Activated CD4-positive, alpha-beta T cell treated with anti-CD3 and anti-CD28 coated beads for 24 hours (primary cell): ENCODE measurements at places on chromosomes 6 and 20.

DNA sequence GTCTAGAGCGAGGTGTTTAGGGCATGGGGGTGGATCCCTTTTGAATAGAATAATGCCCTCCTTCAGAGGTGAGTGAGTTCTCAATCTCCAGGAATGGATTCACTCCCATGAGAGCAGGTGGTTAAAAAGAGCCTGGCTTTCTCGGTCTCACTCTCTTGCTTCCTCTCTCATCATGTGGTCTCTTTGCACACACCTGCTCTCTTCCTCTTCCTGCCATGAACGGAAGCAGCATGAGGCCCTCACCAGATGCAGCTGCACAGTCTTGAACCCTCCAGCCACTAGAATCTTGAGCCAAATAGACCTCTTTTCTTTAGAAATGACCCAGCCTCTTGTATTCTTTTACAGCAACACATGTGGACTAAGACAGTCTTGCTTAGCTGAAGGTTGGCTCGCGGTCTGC, 119.3 kb downstream of the BMP7 start:
- no peak for DNase-seq

GRCh38 chr6:14108571-14109410, 8.8 kb upstream of the CD83 start:
- no peak for DNase-seq

GRCh38 chr20:54218470-54218869, 10.6 kb downstream of the PFDN4 start:
- DNase-seq, result no peak

DNA sequence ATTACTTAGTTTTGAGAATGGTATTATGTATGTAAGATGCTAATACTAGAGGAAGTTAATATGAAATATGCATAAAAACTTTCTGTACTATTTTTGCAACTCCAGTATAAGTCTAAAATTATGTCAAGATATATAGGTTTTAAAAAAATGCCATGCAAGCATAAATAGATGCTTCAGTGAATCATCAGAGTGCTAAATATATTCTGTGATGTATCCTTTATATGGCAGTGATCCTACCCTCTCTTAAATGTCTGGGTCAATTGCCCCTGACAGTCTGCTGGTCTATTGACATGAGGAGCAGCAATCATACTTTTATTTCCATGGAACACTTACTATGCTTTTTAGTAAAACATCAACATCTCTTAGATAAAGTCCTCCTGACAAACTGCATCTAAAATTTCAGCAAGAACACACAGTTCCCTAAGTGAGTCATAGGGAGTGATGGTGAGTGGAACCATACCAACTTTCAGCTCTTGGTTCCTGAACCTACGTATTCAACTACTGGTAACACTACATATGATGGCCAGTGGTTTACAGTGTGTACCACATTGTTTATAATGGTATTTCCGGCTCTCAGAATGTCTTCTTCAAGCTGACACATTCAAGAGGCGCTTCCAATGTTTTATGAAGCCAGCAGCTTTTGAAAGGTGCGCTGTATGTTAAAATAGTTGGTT, 928.7 kb upstream of the GJE1 start:
- DNase-seq, result no peak

DNA sequence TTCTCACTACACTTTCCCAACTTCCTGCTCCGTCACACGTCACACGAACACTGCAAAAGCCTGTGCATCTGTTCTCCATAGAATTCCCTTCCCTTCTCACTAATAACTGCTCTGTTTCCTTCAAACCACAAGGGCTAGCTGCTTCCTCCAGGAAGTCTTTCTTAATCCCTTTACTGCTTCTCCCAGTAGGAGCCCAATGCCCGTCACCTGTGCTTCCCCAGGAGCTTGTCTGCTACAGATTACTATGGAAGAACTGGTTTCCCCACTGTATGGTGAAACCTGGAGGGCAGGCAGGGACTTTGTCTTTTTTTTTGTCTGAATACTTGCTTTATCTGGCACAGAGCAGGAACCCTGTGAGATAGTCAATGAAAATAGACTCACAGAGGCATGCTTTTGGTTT, 444.7 kb upstream of the MAP3K7 start:
- DNase-seq, result no peak

DNA sequence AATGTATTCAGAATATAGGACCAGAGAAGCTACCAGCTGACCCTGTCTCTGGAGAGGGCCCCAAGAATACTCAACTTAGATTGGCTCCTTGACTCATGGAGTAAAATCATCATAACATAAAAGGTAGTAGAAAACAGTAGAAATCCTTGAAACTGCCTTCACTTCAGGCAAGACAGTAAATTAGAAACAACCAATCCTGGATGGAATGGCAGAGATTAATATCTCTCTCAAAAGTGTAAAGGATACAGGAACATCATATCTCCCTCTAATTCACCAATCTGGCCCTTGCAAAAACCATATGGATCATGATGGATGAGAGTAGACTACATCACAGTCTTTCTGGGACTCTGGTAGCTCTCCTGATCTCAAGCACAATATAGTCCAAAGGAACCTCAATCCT, 20.4 kb upstream of the EPM2A start:
- DNase-seq, result no peak

- DNase-seq, result no peak
These were observed 254.6 kb upstream of the NT5E start for GRCh38 chr6:85195243-85195642.

GRCh38 chr6:136893187-136893586, 28.9 kb upstream of the SLC35D3 start:
- DNase-seq, result no peak

DNA sequence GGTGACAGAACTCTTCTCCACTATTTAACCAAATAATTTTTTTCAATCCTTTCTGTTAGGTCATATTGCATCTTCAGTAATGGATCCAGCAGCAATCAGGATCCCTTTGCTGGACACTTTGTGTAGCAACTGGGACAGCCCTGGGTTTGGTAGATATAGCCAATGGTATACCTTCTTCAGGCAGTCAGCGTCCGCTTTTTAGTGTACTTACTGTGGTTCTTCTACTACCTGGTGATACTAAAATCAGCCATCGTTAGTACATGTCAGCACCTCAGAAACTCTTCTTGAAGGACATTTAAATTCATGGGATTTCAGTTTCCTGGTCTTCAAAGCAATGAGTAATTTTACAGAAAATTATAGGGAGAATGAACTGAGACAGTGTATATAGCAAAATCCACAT, 93.5 kb downstream of the ADGRG6 start:
- no peak for DNase-seq

DNA sequence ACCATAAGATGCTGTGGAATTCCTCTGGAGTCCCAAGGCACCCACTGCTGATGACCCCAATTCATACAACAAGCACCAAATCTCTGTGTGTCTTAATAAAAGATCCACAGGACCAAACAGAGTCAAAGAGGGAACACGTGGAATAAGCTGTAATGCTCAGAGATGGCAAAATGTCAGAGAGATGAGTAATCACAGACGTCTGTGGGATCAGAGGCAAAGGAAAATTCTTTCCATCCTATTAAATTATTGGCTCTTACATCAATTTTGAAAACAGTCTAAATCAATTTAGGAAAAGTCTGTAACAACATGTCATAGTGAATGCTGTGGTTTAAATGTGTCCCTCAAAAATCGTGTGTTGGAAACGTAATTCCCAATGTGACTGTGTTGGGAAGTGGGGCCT, 17.5 kb upstream of the SAMD3 start:
- no peak for DNase-seq

DNA sequence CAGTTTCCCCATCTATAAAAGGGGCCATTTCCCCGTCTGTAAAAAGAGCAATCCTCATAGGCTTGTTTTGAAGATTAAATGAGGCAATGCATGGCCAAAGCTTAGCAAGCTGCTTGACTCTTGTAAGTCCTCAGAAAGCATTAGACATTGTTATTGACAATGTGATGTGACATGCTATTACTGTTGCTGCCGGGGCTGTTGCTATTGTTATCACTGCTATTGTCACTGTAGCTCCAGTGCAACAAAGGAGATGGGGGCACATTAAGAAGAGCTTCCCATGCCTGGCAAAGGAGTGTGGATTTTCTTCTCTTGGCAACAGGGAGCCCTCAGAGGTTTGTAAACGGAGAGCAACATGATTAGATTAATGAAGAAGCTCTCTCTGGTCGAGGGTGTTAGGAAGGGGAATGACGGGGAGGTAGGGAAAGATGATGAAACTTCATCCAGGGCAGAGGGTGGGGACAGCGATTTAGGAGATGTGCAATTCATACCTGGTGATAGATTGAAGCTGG, 33.1 kb upstream of the FAM83D start:
- no peak for DNase-seq

- DNase-seq, result no peak
These were observed 140.8 kb upstream of the RIN2 start for GRCh38 chr20:19617256-19617655.

- peak; percentile 6 for DNase-seq
These were observed 646.3 kb downstream of the UTRN start for GRCh38 chr6:144931172-144932035.

DNA sequence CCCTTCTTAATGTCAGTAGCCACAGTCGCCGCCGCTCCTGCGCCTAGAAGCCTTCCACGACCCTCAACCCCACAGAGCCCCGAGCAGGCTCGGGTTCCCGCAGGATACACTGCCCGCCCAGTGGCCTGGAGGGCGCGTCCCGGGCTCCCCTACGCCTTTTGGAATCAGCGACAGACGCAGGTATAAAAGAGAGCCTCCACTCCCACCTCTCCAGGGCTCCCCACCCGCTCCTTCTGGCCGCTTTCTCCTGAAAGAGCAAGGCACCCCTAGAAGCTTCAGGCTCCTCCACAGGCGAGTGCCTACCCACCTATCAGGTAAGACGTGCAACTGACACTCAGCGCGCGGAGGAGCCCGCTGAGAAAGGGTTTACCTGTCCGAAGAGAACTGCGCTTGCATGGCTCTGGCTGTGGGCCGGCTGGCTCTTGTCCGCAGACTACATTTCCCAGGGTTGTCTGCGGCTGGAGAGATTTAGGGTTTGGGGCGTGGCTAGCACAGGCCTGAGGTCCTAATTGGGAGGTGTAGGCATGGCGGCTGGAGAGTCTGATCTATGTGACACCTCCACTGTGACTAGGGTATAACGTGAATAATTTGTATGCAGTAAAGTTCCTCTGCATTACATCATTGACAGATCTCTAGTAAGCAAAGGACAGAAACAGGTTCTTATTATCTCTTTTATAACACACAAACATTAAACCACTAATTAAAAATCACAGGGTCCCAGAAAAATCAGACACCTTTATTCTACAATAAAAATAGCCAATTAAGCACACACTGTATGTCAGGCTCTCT, 13.5 kb upstream of the ZNF391 start:
- DNase-seq, result peak; percentile 56

GRCh38 chr6:33994472-33995308, 151.2 kb downstream of the GRM4 start:
- DNase-seq, result no peak
